NCI-H226 (cell line): ENCODE measurements at places on chromosomes 1 and 21.

GRCh38 chr1:47438165-47439016 lies 547 bp downstream of the FOXD2 start:
- no peak for DNase-seq

GRCh38 chr1:108708691-108709660 lies 3.7 kb upstream of the FNDC7 start:
- no peak for DNase-seq

- DNase-seq, result no peak
Measured at GRCh38 chr21:38470755-38471154, 27.5 kb downstream of the ERG start.

GRCh38 chr1:20725189-20726117 lies 7.0 kb downstream of the SH2D5 start:
- DNase-seq, result peak; percentile 66

GRCh38 chr1:7504438-7504720 lies 266.7 kb upstream of the VAMP3 start:
- no peak for DNase-seq

DNA sequence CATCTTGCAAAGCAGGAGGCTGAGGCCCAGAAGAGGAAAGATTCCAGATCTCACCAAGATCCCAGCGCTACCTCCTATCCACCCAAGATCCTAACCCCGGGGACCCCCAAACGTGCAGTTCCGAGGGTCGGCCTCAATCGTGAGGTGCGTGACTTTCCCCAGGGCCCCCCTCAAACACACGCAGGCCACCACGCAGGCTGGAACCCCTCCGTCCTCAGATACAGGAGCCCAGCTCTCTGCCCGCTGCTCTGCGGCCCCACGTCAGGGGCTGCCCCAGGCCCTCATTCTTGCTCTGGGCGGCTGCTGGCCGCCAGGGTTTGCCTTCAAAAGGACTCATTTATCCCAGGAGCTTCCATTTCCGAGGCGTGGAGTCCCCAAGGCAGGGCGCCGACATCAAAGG lies 39.9 kb downstream of the KRTAP10-1 start:
- no peak for DNase-seq

DNA sequence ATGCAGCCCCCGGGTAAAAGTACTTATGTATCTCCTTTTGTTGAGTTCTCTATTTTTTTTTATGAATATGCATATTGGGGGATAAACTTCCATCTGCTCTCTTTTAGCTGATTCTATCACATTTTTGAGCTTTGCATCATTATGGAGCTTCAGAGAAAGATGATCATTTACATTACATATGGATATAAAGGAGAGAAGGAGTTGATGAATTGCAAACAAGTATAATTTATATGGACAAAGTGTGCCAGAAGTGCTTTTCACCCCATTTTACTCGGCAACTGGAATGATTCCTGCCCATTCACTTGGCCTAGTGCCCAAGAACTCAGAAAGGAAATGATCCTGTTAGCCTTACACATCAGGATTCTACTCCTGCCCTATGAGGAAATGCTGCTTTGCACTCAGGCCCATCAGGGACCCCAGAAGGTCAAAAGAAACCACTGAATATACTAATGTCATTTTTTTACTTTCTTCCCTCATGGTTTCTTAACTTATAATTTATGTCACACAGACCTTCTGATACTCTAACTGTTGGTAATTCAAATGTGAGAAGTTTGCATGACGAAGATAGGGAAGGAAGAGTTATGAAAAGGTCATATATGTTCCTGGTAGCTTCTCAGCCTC lies 65.6 kb downstream of the SAMSN1 start:
- no peak for DNase-seq

- no peak for DNase-seq
Measured at GRCh38 chr1:117606649-117607430, 992 bp downstream of the TENT5C start.
